ENCODE measurements at places on chromosomes 2 and 18. TPM values are rescaled to one million over a fixed set of nuclear protein-coding genes. Genes with fewer than 3 reads are reported as not detected.

The LYG2 gene
- not detected for total RNA-seq

- DNase-seq = no peak
Measured at GRCh38 chr2:102662833-102663232, 43.5 kb downstream of the SLC9A2 start.

GRCh38 chr2:23669413-23670244 is 257.3 kb downstream of the ATAD2B start:
- DNase-seq = no peak

DNA sequence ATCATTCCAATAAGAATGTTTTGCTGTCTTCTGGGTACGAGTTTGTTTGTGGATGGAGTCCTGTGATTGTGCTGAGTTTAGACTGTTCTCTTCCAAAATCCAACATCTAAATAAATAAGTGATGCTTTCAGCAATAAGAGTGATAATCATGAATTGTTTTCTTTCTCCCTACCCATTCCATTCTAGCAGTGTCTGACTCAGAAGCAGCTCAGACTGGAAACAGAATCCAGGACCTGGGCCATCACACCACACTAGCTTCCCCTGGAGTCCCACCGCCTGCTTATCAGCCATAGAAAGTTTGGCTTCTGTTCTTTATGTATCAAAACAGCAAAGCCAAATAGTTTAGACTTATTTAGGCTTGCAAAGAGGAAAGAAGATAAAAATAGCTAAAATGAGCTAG is 76.4 kb upstream of the CNGA3 start:
- no peak for DNase-seq

DNA sequence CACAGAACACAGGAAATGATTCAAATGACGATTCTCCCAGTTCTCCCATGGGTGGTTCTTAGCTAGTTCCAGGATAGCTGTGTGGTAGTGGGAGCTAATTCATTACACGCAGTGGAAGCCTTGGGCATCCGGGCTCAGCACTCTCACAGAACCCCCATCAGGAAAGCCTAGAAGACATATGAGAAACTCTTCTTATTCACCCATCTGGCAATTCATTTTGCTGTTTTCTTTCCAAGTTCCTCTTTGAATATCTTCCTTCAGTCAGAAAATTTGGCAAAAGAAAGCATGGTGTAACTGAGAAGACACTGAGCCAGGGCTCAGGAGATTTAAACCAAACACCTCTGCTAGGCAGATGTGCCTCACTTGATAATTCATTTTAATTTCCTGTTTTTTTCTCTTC is 85.2 kb upstream of the FN1 start:
- DNase-seq = no peak

DNA sequence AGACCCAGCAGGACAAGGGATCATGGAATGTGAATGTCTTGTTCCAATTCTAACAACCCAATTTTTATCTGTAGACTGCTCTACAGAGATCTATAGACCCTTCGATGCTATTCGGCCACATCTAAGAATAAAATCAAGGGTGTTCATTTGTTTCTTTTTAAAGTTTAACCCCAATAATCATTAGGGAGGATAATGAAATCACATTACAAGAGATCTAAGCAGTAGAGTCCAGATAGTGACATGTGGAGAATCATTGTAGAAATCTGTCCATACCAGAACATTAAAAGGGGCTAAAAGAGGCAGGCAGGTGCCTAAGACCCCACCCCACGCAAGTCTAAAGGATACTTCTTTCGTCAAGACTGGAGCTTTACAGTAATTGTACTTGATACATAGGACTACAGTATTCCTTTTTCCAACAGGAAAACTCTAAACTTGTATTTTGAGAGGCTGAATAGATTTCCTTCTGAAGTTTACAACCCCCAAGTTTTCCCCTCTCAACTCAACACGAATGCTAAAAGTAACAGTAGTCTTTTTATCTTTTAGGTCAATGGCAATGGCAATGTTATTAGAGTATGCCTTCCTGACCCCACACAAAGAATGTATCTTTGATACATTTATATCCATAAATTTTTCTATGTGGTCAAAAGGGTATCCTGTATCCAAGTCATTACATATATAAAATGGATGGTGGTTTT is 183.7 kb downstream of the TCF4 start:
- DNase-seq = no peak

The ZNF804A gene
- total RNA-seq = not detected

The CPLX4 gene
- not detected for total RNA-seq

DNA sequence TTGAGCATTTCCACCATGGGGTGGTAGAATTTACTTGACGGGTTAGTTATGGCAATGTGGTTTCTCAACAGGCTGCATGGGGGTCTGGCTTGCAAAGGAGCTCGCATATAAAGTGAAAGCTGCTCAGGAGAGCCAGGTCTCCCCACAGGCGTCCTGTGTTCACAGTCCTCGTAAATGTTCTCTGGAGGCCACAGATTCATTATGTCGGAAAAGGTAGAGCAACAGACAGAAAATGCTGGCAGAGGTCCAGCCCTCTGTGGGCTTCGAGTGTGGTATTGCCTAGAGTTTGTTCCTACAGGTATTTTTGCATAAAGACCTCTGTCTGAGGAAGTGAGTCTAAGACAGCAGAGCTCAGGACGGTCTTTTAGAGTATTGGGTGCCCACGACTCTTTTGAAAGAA is 96.4 kb downstream of the CDCA7 start:
- no peak for DNase-seq

Measured in activated CD4-positive, alpha-beta memory T cell treated with anti-CD3 and anti-CD28 coated beads, Interleukin-2, amount 10 ng/mL, durations not matched to agents 7 days and 5 days (primary cell).